ENCODE measurements at places on chromosomes 1 and 21.
A peak's percentile ranks its signal among the peaks of the same experiment; 100 is the strongest.

GRCh38 chr1:118862755-118863154, 125.4 kb downstream of the TBX15 start:
- no peak for DNase-seq

GRCh38 chr1:182446033-182446669, 3.8 kb upstream of the RGSL1 start:
- peak; percentile 14 for DNase-seq

- no peak for DNase-seq
Measured at GRCh38 chr1:55209247-55209646, 5.9 kb downstream of the USP24 start.

DNA sequence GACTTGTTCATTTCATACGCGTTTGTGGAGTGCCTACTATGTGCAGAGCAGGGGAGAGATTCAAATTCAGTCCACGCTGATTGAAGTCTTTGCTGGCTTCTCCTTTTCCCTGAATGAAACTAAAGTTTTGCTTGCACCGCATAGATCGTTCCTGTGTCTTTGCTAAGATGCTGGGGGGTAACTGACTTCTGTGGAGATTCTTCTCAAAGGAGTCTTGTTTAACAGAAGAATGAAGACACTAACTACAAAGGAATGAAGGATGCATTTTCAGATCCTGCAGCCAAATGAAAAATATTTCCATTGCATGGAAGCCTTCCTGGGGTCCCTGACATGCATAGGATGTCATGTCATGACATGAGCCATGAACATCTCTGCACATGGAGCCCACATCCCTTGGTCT, 26.9 kb upstream of the H6PD start:
- no peak for DNase-seq

- DNase-seq, result no peak
Measured at GRCh38 chr1:6163191-6163972, 16.7 kb downstream of the CHD5 start.

- DNase-seq, result no peak
Measured at GRCh38 chr1:235199441-235199840, 38.4 kb upstream of the RBM34 start.

GRCh38 chr1:111512931-111513330, 9.5 kb upstream of the ADORA3 start:
- DNase-seq, result no peak

- peak; percentile 14 for DNase-seq
Measured at GRCh38 chr1:187396226-187396625, 567.5 kb downstream of the PLA2G4A start.

- DNase-seq, result peak; percentile 65
Measured at GRCh38 chr1:94160811-94161210, 39.9 kb upstream of the ABCA4 start.

GRCh38 chr1:243325305-243325890, 69.6 kb downstream of the SDCCAG8 start:
- peak; percentile 48 for DNase-seq

GRCh38 chr1:1760345-1760650, 18.0 kb downstream of the NADK start:
- DNase-seq, result no peak

DNA sequence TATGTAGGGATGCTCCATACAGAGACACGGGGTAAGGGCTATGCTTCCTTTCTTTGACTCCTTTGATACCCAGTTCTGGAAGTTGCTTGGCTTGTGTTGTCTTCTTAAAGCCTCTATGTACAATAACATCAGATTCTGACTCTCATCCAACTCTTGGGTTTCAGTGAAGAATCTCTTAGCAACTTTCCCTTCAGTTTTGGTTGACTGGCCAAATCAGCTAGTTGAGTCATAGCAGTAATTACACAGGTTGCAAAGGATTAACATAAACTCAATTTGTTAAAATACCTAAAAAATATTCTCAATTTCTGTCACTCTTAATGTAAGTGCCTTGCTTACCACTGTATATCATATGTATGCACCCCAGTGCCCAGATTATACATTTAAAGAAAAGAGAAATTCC, 9.2 kb downstream of the CD1E start:
- DNase-seq, result no peak

- DNase-seq, result peak; percentile 34
Measured at GRCh38 chr21:37582590-37582989, 216.0 kb downstream of the DYRK1A start.

GRCh38 chr1:60861961-60862567, 220.3 kb upstream of the NFIA start:
- DNase-seq, result no peak

GRCh38 chr1:60998786-60999185, 83.6 kb upstream of the NFIA start:
- DNase-seq, result no peak

DNA sequence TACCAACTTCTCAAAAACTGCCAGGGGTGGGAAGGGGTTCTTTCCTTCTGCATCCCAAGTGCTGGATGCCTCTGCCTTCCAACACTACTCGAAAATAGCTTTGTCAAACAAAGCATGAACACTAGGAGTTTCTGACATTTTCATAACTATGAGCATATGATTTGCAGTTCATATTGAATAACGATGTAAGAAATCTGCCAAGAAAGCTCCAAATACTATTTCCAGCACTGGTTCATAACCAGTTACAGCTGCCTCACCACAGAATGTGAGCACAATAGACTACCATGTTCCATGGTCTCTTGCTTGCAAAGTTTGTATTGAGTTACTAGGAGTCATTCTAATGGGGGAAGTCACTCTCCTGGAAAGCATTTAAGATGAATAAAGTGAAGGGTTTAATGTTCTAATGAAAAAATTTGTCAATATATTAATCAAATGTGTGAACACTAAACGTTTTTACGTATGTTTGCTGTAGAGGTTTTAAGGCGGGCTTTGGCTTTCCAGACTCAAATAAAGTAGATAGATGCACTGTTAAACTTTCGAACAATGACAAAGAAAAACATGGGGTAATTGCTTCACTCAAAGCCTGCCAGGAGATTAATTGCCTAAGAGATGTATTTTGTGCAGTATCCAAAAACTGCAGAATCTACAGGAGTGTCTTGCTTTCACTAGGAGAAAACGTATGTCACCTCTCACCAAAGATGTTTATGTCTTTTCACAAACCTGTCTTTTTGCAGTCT, 78.6 kb upstream of the UBE2U start:
- no peak for DNase-seq

DNA sequence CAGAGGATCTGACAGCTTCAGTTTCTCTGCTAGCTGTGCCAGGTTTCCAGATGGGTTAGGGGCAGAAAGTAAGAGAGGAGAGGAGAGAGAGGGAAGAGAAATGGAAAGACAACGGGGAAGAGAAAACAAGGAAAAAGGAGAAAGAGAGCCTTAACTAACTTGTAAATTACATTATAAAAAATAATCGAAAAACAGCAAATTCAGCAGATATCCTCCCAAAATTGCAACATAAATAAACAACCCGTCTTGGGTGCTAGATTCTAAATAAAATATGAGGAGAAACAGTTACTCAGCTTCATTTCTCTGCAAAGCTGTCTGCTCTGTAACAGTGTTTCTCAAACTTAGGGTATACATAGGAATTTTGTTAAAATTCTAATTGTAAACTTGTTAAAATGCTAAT, 29.2 kb downstream of the SEC16B start:
- no peak for DNase-seq

DNA sequence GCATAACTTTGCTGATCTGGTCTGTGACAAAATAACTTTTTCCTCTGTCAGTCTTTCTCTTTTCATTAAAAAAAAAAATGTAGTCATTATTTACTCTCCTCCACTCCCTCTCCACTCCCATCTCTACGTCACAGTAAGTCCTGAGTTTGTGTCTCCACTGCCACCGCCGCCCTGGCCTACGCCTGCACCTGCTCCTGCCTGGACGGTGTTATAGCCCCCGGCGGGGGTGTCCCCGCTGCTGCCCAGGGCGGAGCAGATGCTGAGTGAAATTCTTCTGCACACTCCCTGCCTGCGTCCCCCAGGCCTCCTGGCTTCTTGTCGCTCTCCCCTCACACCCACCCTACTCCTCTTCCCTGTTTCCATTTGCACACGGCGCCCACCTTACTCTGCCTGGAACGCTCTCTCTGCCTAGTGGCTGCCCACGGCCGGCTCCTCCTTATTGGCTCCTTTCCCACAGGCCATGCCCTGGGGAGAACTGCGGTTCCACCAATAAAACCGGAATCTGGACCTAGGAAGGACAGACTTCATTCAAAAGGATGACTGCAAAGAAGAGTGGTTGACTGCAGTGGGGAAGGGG, 55.2 kb upstream of the C1orf174 start:
- no peak for DNase-seq

DNA sequence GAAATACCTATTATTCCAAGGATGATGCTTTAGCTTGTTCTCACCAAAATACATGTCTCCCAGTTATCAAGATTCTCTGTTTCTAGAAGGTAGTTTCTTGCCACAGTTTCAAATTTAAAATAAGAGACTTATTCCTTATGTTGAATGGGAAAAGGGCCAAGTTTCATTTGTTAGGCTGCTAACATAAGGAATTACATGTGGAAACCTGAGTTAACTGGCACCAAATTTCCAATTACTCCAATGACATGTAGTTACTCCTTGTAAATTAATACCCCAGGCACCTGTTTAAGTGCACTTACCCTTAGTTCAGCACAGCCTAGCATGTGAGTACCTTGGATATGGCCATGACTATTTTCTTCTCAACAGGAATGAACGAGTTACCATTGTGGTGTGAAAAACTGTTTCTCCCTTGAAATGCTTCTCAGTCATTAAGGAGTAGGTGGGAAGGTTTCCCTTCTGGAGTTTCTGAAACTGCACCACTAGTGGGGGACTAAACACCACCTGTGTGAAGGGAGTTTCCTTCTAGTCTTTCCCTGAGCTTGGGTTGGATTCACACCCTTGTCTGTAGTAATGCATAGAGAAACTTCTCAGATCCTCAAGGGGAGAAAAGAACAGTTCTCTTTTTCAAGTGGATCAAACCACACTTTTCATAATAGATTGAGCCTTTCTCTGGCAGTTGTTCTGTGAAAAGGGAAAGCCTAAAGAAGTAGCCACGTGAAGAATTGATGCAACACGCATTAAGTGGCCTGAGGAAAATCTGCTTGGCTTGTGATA, 32.3 kb upstream of the LRRC8C start:
- no peak for DNase-seq

DNA sequence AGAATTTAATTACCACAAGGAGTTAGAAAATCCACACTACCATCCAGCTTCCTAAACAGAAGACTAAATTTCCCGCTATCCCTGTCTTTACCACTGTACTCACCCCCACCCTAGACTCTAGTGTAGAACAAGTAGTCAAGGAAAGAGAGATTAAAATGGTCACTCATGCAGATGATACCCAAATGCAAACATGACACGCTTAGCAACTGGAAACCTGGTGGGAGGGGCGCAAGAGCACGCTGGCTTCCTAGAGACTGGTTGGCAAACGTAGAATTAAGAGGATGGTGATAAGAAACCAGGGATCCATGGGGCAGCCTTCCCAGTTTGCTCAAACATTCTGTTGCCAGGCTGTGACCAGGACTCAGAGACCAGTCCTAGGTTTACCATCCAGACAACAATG, 9.9 kb upstream of the LDLRAD1 start:
- no peak for DNase-seq

- peak; percentile 54 for DNase-seq
Measured at GRCh38 chr1:39453603-39454002, 37.8 kb upstream of the BMP8A start.
